Hematopoietic multipotent progenitor cell treated with erythropoietin and hydrocortisone succinate and interleukin-3 and kit ligand, for 17 days (in vitro differentiated cells): ENCODE measurements at places on chromosomes 4 and X.

GRCh38 chr4:102478186-102478585 is 23.0 kb upstream of the NFKB1 start:
- no peak for DNase-seq

DNA sequence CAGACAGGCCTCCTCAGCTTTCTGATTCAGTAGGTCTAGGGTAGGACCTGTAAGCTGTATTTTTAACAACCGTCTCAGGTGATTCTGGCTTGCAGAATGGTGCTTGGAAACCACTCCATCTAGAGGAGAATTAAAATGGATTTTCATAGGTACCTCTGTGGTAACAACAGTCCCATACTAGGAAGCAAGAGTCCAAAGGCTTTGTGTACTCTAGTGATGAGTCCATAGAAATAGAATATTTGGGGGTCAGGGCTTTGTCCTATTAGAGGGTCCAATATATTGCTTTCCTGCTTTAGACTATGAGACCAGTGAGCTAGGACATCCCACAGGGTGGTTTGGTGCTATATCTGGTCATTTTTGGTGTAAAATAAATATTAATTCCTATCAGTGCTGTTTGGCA is 242.0 kb downstream of the SCFD2 start:
- no peak for DNase-seq

GRCh38 chr4:138773321-138773720 is 242.3 kb upstream of the NOCT start:
- DNase-seq: no peak

DNA sequence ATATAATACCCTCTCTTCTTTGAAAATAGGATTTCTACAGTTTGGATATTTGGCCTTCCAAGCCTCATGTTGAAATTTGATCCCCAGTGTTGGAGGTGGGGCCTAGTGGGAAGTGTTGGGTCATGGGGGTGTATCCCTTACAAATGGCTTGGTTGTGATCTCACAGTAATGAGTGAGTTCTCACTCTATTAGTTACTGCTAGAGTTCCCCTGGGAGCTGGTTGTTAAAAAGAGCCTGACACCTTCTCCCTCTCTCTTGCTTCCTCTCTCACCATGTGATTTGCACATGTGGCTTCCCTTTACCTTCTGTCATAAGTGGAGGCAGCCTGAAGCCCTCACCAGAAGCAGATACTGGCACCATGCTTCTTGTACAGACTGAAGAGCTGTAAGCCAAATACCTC is 73.9 kb downstream of the HDAC8 start:
- DNase-seq: no peak

GRCh38 chr4:101366331-101366730 is 19.0 kb upstream of the PPP3CA start:
- DNase-seq: no peak

- no peak for DNase-seq
Measured at GRCh38 chrX:24282381-24283126, 31.3 kb downstream of the SUPT20HL2 start.

DNA sequence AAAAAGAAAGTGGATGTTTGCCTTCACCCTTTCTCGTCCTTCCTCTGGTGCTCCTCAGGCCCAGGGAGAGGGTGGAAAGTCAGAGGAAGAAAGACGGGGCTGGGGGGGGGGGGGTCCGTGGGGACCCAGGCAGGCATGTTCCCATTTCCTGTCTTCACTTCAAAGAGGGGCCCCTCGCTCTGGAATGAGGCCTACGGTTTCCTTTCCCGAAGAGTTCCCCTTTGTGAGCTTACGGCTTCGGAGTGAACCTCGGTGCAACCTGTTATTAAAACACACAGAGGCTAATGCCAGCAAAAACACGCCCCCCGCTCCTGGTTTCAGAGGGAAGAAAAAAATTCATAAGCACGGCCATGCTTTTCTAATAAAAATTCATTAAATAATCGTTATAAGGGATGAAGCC is 40.1 kb downstream of the SHOX start:
- DNase-seq: no peak

GRCh38 chr4:45550766-45551366 is 573.0 kb downstream of the GABRG1 start:
- no peak for DNase-seq
